ENCODE measurements at places on chromosomes 5 and 9.
A peak's percentile ranks its signal among the peaks of the same experiment; 100 is the strongest.

DNA sequence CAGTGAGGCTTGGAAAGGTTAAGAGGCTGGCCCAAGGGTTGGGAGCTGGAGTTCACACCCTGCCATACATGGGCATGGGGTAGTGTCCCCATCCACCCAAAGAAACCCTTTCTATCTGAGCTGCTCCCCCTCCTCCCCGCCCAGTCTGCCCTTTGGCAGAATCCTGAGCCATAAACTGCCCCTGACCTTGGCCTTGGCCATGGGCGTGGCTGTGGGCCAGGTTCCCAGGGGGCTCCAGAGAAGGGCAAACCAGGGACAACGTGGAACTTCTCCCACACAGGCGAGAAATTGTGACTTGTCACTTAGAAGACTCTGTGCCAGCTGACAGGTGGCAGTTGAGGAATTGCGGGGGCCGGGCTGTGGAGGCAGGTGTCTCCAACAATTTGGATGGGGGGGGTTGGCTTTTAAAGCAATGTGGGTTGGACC is 4.8 kb downstream of the FAM78A start:
- DNase-seq = no peak

DNA sequence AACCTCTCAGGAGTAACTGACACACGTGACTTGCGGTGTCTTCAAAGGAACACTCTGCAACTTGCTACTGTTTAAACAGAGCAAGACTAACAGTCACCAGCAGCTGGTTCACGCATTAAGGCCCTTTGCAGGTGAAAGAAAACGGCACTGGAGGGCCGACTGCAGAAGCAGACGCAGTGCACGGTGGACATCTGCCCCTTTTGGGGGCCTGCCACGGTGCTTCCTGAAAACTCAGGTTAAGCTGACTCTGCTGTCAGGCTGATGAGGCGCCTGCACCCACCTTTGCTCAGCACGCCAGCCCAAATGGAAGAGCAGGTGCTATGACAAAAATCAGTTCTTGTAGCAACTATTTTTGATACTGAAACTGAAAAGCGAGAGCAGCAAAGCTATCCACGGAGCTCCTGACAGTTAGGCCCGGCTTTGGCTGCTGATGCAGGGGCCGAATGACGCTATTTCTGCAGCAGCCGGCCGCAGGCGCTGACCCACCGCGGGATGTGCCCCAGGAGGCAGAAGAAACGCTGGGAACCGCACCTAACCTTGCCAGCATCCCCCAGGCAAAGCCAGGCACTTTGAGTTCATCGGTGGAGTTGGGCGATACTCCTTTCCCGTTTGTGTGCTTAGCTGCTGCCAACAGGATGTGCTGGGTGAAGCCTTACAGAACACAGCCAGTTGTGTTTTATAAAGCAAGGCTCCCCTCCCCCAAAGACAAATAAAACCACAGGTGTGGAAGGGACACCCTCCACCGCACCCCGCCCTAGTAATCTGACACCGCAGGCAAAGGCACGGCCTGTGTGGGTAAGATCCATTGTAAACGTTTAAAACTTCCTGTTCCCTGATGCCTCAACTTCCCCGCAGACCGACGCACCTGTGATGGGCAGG is 21.1 kb upstream of the TERT start:
- no peak for DNase-seq

DNA sequence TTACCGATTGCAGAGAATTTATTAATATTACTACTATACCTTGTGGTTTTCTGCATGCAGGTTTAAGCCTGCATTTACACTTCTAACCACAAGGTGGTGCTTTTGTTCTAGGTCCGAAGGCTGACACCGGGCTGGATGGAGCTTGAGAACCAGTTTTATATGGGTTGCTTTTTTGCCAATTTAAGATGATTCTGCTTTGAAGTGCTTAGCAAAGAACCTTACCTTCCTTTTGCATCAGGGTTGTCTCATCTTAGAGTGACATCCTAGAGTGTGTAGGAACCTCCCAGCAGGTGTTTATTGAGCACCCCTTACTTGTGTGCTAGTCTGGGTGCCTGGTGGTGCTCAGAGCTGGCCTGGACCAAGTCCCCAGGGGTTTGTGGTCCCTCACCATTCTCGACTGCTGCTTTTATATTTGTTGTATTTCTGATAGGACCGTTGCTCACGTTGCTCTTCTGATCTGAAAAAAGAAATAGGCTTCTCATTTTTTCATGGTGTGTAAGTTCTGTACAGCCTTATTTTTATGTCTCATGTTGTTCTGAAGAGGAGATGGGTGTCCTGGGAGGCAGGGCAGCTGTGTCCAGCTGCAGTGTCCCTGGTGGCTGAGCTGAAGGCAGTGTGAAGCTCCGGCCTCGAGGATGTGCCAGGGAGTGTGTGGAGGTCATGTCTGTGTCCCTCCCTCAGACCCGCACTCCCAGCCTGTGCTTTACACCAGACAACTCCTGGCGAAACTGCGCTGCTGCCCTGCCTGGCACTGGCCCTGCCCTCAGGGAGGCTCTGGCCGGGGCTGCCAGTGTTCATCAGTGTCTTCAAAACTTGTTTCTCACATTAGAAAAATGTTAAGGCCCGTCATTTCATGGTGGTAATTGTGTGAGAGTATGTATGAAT is 54.3 kb downstream of the EHMT1 start:
- peak; percentile 78 for DNase-seq

GRCh38 chr9:131403493-131403773 is 9.5 kb downstream of the PRRC2B start:
- DNase-seq = no peak

Measured in iris pigment epithelial cell (primary cell).